Hematopoietic multipotent progenitor cell treated with erythropoietin and hydrocortisone succinate and interleukin-3 and kit ligand, for 17 days (in vitro differentiated cells): ENCODE measurements at places on chromosomes 5 and 9.
A peak's percentile ranks its signal among the peaks of the same experiment; 100 is the strongest.

- no peak for DNase-seq
Observed at GRCh38 chr9:124835026-124835557, 18.2 kb upstream of the WDR38 start.

- DNase-seq, result no peak
Observed at GRCh38 chr9:113359385-113359784, 10.0 kb downstream of the BSPRY start.

DNA sequence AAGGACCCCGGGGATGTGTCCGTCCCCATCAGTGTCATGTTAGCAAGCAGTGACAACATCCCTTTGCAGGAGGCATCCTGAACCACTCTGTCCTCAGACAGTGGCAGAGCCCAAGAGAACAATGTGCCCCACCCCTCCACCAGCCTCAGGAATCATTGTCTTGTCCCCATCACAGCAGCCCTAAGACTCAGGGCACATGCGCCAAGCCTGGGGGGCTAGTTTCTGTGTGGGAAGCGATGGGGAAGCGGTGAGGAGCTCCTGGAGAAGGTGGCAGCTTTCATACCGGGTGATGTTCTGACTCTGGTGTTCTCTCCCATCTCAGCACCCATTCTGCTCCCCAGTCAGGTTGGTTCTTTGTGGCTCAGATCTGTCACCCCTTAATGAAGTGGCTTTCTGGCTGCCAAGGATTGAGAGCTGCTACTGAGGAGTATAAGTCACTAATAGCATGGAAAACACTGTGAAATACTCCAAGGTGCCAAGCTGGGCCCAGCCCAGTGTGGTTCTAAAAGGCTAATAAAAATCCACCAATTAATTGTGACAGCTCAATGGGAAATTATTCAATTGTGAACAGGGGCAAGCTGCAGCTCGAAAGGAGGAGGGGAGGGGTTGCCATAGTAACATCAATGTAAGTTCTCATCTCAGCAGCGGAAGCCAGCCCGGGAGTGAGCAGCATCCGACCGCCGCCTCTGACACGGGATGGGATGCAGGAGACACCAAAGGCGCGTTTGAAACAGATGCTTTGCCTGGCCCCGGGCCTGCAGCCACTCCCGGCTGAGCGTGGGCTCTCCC is 4.7 kb downstream of the QRFP start:
- DNase-seq, result no peak

- no peak for DNase-seq
Observed at GRCh38 chr5:139543423-139543991, 17.6 kb upstream of the UBE2D2 start.

- no peak for DNase-seq
Observed at GRCh38 chr9:4620057-4620765, 41.9 kb upstream of the PLPP6 start.

GRCh38 chr5:173311818-173312585 is 16.2 kb downstream of the STC2 start:
- no peak for DNase-seq

- DNase-seq, result no peak
Observed at GRCh38 chr5:25552871-25553481, 908.2 kb upstream of the CDH10 start.

DNA sequence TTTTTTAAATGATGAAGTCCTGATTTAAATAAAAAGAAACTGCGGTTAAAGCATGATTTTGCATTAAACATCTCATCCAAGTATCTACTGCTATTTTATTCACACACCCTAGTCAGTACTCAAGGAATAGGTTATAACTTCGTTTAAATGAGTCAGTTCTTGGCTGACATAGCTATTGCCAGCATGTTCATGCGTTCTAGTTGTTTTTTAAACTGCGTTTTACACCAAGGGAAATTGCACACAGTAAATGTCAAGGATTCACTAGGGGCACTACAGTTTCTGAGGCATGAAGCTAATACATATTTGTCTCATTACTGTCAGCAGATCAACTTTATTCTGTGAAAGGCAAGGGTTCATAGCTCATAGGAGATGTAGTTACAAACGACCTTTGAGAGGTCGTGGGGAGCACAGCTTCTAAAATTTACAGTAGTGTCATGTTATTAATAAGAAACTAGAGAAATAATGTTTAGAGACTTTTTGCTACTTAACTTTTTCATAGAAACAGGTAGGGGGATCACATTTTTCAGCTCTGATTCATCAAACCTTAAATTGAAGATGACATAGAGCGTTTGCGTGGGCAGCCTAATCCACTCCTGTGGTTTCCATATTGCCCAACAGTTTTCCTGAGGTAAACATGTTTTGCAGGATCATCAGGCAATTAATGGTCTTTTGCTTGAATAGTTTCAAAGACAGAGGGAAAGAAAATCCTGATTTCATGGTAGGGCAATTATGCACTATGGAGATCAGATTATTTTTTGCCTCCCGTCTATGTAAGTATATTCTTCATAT is 2222.7 kb upstream of the WWC1 start:
- DNase-seq, result no peak

DNA sequence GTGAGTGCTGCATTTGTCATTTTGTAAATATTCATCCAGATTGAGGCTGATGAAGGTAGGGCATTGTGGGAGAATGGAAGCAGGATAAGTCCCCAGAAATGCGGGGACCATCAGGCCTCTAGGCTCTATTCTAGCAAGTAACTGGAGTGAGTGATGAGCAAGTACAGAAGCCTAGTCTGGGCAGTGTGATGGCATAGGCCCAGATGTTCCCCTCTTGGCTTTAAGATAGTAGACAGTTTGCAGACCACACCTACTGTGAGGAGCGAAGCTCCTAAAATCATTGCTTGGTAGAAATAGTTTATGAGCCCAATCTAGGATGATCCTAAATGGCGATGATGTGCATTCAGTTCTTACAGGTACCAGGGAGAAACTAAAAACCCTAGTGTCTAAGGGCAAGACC is 24.3 kb downstream of the NDFIP1 start:
- peak; percentile 75 for DNase-seq

DNA sequence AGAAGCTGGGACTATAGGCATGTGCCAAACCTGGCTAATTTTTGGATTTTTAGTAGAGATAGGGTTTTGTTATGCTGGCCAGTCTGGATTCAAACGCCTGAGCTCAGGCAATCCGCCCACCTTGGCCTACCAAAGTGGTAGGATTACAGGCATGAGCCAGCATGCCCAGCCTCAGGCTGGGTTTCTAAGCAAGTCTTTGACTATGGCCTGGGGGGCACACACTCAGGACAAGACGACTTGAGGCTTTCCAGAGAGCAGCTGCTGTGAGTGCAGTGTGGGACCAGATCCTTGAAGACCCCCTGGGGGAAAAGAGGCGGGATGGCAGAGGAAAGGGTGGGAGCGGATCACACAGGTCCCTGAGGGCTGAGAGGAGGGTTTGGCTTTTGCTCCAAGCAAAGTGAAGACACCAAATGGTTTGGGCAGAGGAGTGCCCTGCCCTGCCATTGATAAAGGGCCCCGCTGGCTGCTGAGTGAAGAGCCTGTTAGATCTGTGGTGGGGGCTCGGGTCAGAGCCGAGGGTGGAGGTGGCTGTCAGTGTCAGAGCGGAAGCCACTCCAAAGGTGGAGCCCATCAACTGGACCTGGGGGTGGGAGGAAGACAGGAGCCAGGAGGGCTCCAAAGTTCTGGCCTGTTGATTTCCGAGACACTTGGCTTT is 46.8 kb upstream of the FUBP3 start:
- peak; percentile 46 for DNase-seq
